Neural crest cell (in vitro differentiated cells): ENCODE measurements at places on chromosomes 6 and 20.

DNA sequence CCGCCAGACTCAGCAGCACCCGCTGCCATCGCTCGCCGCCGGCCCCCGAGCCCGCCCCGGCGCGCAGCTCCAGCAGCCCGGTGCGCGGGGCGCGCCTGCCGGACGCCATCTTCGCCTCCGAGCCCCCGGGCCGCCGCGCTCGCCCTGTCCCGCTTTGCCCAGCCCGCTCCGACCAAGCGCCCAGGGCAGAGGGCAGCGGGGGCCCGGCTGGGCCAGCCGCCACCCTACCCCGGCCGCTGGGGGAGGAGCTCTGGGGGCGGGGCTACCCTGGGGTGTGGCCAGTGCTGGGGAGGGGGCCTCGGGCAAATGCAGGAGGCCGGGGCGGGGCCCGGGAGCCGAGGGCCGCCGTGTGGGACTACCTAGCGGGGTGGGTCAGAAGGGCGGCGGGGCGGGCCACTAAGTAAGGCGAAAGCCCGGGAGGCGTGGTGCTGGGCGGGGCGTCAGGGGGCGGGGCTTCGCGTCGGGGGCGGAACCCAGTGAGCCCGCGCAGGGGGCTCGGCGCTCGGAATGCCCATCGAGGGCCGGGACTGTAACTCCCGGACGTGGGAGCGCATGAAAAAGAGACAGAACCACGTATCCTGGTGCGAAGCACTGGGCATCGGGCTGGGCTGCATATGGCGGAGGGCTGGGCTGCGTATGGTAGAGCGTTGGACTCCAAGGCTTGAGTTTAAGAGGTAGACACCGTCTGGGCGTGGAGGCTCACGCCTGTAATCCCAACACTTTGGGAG lies at the start of gene SNTA1:
SNTA1 (minus strand) TSS at position 252 of the 728 bp plus-strand sequence; CDS start at position 109, 143 bp downstream.
- peak; percentile 95 for DNase-seq

DNA sequence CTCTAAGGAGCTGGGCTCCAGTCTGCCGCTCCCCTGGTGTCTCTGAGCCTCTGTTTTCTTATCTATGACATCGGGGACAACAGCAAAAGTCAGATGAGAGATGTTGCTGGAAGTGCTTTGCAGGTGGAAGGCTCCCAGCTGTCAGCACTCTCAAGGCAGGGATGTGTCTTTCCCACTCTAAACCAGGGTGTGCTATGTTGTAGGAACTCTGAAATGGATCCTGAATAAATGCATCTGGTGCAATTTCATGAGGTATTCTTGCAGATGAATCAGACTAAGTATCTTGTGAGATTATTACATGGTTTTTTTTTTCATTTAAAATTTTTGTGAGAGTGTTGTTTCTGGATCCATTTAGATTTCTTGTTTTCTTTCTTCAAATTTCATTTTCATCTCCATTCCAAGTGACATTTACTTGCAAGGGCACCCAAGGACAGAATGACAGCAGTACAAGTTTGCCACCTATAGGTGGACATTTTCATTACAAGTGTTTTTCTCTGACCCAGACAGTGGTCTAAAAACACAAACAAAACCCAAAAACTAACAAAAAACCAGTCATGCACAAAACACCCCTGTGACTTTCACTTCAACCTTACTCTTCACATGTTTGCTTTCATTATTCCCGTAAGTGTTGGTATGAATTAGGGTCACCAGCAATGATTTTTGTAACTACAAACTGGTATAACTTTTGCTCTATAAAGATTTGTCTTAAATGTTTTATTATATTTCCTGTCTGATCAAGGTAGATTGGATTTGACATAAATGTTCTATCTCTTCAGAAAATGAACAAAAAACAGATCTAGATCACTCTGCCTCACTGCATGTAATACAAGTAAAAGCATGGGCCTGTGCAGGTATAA lies 14.7 kb upstream of the SIM1 start:
- DNase-seq: no peak

- DNase-seq: no peak
Measured at GRCh38 chr20:64212755-64213154, 42.8 kb upstream of the PCMTD2 start.

DNA sequence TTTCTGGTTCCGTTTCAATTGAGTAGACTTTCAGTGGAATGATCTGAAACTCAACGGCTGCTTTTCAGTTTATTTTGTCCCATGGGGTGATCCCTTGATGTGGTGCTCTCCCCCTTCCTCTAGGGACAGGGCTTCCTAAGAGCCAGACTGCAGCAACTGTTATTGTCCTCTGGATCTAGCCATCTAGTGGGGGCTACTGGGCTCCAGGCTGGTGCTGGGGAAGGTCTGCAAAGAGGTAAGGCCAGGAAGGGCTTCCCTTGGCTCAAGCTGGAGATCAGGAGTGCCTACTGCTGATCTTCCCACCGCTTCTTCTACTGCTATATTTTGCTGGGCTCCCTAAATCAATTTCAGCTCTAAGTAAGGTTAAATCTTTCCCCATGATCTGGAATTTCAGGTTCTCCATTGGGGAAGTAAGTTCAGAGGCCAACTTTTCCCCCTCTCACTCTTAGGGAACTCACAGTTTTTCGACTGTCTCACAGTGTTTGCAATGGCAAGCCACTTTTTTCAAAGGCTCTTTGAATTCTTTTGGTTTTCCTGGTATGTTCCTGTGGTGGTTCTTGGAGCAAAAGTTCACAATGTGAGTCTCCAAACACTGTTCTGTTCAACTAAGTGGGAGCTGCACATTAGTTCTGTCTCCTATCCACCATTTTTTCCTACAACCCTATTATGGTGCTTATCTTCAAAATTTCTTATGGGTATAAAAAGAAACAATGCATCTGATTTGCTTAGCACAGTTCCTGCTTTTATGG lies 286.2 kb upstream of the EXOC2 start:
- no peak for DNase-seq

DNA sequence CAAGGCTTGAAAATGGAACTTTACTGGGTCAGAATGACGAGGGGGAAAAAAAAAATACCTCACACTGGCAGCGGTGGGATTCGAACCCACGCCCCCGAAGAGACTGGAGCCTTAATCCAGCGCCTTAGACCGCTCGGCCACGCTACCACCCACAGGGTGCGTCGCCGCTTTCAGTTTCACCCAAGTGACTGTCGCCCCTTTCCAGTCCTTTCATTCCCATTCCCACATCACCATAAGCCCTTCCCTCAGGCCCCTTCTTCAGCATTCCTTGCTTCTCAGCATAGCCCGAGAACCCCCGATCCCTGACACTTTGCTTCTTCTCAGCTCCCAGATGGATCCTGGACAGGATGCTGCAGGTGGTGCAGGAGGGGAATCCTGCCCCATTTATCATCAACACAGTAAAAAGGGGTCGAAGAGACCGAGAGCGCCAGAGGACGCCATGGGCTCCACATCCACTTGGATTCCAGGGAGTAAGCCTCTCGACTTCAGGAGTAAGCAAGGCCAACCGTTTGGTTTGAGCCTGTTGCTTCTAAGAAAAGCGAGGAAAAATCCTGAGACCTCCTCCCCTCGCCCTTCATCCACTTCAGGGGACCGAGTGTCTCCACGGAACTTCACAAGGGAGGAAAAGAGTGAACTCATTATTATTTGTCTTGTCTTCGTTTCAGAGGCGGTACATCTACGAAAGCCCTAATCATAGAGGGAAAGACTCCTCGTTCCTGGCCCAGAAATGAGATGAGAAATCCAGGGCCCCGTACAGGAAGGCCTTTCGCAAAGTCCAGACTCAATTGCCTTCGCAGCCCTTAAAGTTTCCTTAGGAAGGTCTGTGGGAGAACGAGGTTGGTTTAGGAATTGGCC lies 20.0 kb upstream of the TRIM27 start:
- peak; percentile 69 for DNase-seq

DNA sequence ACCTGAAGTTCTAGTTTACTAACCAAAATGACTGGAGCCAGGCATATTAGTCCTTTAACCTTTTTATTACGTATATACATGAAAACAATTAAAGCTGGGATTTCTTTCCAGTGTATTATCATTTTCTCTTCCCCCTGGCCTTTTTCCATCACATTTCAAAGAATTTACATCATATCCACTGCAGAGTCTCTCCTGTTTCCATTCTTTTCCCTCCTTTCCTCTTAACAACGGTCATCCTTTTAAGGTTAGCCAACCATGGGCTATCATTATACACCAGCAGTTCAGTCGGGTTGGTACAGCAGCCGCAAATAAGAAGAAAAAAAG lies 104.6 kb downstream of the TFAP2A start:
- DNase-seq: no peak

DNA sequence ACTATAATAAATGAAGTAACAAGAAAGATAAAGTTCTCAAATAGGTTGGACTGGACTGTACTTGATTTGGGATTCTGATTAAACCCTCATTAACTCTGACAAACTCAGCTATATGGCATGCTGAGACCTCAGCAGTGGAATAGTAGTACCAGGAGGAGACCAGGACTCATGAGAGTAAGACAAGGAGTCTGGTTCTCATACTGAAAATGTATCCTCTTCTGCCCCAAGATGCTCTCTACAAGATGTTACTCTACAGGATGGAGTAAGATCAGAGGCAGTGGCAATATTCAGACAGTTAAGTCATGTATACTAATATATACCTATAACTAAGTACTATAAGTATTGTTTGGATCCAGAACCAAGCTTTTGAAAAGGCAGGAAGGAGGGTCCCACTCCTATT lies 31.9 kb upstream of the SYNCRIP start:
- no peak for DNase-seq

- DNase-seq: no peak
Measured at GRCh38 chr6:144534180-144534579, 249.0 kb downstream of the UTRN start.

GRCh38 chr6:54481091-54481490 lies 172.8 kb downstream of the TINAG start:
- DNase-seq: no peak

GRCh38 chr6:124977067-124977908 lies 15.1 kb downstream of the RNF217 start:
- no peak for DNase-seq

- DNase-seq: no peak
Measured at GRCh38 chr6:15509335-15509933, 153.4 kb downstream of the DTNBP1 start.

GRCh38 chr6:7468382-7469081 lies 72.9 kb upstream of the DSP start:
- DNase-seq: no peak

DNA sequence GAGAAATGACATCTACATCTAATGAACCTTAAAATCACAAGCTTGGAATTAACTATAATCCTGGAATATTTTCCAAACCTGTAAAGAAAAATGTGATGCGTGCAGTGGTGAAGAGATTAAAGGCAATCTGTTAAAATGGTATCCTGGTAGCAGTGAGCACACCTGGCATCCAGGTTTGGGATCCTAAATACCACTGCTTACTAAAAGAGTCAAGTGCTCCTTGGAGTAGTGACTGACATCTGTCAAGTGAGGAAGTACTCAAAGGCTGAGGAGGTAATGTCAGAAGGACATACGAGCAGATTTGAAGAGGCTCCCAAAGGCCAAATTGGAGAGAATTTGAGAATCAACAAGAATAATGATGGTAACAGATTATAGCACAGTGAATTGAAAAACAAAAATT lies 32.8 kb downstream of the PCMT1 start:
- DNase-seq: no peak

GRCh38 chr6:97316978-97317377 lies 34.0 kb upstream of the MMS22L start:
- DNase-seq: no peak

DNA sequence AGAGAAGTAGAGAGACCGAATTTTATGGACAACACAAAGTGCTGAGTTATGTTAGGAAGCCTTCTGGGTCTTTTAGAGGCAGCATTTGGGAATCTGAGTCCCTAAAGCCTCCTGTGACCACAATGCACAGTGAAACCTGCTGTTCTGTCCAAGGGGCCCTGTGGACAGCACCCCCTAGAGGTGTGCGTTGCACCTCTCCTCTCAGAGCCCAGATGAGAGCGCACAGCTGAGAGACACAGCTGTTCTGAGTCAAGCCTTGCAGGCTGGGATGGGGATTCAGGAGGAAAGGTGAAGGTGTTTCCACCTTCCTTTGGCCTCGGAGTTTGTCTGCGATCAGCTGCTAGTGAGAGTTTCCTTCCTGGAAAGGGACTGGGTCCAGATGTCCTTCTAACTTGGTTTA lies 13.0 kb downstream of the PCK1 start:
- no peak for DNase-seq

DNA sequence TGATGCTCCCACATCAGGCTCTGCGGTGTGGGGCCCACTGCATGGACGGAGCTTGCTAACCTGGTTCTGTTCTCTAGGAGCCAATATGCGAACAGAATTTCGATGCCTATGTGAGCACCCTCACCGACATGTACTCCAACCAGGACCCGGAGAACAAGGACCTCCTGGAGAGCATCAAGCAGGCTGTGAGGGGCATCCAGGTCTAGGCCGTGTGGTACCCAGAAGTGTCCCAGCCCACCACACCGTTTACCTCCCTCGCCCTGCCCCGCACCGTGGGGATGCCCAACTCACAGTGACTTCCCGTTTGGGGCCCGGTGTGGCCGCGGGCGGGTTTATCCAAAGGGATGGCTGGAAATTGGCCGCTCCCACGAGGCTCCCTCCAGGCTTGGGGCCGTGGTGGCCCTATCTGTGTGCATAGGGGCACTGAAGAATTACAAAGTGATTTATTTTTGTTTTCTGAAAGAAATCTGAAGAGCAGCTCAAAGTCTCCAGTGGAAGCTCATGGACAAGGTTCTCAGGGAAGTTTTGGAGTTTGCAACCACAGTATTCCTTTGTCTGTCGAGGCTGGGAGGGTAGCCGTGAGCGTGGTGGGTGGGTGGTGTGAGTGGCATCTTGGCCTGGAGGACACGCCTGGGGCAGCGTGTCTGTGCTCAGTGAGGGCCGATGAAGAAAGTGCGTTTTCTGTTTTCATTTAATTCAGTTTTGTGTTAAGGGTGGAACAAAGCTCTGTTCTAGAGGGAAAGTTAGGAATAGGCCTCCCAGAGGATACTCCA lies 15.1 kb upstream of the PCMTD2 start:
- DNase-seq: no peak

DNA sequence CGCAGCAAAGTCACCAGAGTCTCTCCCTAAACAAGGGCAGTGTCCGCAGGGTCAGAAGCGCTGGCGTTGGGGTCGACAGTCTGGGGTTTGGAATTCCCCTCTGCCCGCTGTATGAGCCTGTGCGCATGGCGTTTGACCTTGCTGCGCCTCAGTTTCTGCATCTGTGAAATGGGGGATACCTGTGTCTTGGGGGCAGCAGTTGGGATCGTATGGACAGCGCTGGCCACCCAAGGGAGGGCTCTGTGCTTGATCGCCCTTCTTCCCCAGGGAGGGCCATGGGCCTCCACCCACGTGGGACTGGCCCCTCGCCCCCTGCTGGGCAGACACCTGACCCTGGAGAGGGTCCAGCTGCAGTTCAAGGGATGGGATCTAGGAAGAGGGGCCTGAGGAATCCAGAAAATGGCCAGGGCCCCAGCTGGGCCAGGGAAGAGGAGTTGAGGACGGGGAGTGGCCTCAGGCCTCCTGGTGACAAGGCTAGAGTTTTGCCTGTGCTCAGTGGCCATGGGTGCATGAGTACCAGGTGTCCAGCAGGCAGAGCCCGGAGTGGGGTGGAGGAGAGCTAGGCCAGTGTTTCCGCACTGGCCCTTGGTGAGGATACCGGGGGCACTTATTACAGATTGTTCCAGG lies 26.4 kb upstream of the PHACTR3 start:
- no peak for DNase-seq
